Stimulated activated CD8-positive, alpha-beta memory T cell treated with anti-CD3 and anti-CD28 coated beads, Interleukin-7, amount 100 ng/mL, for 1 hour (primary cell): ENCODE measurements at places on chromosomes 3 and 15.

DNA sequence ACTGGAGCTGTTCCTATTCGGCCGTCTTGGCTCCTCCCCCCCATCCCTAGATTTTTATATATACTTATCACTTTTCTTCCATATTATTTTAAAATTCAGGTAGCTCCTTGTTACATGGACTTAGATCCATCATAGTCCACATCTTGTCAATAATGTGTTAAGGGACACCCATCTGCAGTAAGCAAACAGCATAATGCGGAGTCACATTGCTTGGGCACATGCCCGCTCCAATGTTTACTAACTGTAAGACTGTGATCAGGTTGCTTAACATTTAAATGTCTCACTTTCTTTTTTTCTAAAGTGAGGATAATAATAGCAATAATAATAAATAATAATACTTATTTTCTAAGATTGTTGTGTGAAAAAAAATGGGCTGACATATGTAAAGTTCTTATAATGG, 303.2 kb upstream of the SOX14 start:
- no peak for DNase-seq

- DNase-seq: no peak
Observed at GRCh38 chr3:194787650-194788049, 102.0 kb downstream of the FAM43A start.

DNA sequence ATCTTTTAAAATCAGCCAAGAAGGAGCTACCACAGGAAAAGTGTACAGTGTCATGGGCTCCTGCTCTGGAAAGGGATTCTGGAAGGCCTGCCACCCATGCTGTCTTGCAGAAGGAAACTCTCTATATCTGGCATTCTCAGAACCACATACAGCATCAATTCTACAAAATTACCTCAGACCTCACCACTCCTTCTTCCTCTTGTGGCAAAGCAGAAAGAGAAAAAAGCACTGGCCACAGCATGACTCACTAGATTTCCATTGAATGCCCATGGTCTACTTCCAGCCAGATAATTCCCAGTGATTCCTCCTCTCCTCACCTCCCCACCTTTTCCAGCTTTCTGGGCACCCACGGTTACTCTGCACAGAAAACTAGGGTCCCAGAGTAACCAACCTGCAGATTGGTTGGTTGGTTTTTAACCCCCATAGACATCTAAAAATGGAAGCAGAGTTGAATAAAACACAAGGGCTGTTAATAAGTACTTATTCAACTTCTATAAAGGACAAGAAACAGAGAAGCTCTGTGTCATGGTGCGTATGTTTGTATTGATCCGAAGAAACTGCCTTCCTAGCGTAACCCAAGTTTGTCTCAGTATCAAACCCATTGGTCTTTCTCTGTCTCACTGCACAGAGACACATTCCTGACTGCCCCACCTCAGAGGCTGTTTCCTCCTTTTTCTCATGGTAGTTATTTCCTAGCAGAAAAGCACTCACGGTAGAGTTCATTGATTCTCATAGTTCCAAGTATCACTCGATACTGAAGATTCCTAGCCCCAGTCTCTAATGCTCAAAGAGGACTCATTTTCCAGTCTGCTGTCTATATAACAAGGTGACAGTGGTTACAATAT, 67.7 kb downstream of the LDHAL6B start:
- DNase-seq: no peak

DNA sequence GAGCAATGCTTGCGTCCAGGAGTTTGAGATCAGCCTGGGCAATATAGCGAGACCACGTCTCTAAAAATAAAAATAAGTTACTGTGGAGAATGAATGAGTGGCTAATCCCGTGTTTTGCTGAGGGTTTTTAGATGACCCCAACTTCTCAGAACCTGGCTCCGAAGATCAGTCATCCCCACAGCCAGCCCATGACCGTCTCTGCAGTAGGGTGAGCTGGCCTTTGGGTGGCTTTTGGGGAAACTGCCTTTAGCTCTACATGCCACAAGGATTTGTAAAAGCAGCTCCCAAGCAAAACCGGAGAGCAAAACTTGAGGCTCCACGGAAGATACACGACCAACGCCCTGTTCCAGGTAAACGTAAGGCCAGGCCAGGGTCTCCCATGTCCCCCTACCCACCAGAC, 39.2 kb upstream of the TFRC start:
- no peak for DNase-seq

DNA sequence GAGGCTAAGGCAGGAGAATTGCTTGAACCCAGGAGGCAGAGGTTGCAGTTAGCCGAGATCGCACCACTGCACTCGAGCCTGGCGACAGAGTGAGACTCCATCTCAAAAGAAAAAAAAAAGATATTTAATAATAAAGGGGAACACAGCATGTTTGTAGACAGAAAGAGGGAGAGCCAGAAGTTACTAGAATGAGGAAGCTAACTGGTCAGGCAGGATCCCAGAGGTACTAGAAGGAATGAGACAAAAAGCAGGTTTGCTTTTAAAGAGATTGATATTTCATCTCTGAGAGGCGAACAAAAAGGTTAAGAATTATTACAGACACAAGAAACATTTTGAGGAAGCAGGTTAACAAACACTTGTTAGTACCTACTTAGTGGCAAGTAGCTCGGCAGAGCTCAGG, 9.2 kb downstream of the CD200R1 start:
- no peak for DNase-seq

DNA sequence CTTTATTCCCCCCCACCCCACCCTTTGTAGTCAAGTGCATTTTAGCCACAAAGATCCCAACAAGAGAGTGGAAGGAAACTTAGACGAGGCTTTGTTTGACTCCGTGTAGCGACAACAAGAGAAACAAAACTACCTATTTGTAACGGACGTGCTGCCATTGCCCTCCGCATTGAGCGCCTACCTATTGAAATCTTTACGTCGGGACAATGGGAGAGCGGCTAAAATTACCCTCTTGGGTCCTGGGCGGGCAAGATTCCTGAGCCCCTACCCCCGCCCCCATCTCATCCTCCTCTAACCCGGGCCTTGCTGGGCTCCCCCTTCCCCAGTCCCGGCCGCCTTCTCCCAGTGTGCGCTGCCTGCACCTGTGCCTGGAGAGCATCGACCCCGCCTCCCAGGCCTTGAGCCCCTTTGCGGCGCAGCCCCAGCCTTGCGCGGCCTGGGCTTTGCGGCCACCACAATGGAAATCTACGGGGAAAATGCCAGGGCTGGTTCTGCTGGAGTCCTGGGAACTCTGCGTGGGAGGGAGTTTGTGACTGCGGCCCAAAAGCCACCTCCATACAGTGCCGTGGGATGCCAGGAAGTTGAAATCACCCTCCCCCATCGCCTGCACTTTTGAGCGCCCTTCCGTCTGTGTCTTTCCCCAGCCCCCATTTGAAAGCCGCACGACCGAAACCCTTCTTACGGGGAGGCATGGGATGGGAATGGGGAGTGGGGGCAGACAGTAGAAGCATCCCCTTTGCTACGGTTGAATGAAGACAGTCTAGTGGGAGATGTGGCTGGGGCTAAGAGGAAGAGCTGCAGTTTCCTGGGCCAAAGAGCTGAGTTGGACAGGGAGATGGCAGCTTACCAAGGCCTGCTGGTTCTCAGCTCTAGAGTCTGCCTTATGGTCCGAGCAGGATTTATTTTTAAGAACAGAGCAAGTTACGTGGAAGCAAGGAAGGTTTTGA, 1.1 kb upstream of the SOX2 start:
- DNase-seq: no peak

DNA sequence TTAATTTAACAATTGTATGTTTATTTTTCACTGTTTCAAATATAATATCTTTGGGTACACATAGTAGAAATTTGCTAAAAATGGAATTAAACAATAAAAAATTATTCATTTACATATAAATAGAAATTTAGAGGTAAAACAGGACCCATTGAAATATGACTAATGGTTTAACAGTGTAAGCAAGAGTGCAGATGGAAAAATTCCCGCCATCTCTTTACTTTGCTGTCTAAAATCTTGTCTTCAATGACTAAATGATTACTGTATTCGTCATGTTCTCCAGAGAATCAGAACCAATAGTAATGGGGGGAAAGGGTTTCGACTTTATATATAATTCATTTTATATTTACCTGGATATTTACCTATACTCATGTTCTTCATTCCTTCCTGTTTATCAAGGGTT, 163.1 kb downstream of the IL1RAP start:
- no peak for DNase-seq

GRCh38 chr15:25611603-25612002, 172.8 kb upstream of the UBE3A start:
- no peak for DNase-seq

GRCh38 chr3:145533696-145534095, 627.3 kb downstream of the PLOD2 start:
- DNase-seq: no peak

DNA sequence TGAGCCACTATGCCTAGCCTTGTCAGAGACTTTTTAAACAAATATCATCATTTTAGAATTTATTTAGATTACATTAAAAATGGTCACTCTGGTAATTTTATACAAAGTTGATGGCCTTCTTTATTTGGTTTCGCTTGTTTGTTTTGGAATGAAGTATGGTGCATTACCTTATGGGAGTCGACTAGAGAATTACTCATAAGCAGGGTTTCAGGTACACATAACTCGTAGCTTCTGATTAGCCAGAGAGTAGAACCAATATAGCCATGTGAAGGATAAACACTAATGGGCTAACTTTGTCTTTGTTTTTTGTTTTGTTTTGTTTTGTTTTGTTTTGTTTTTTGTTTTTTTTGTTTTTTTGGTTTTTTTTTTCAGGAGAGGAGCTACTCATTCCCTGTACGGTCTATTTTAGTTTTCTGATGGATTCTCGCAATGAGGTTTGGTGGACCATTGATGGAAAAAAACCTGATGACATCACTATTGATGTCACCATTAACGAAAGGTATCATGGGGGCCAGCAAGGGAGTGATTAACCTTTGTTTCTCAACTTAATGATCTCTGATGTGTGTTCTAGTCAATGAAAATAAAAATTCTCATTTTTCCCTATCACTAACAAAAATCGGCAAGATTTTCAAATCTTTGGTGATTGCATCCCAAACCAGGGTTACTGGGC, 113.2 kb downstream of the IL1RAP start:
- no peak for DNase-seq

GRCh38 chr3:43180027-43180426, 74.1 kb upstream of the POMGNT2 start:
- DNase-seq: no peak

- no peak for DNase-seq
Observed at GRCh38 chr15:75815811-75816719, 27.2 kb upstream of the UBE2Q2 start.

GRCh38 chr3:74447221-74447620, 167.2 kb downstream of the CNTN3 start:
- DNase-seq: no peak

GRCh38 chr15:52068004-52068615, 44.5 kb downstream of the BCL2L10 start:
- DNase-seq: no peak

DNA sequence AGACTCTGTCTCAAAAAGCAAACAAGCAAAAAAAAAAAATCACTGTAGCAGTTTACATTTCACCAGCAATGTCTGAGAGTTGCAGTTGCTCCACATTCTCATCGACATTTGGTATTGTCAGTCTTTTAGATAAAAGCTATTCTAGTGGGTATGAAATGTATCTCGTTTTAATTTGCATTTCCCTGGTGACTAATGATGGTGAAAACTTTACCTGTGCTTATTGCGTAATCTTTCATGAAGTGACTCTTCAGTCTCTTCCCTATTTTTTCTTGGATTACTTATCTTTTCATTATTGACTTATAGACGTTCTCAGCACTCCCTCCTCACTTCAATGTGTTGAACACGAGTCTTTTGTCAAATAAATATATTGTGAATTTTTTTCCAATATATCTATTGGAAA, 37.2 kb upstream of the CLSTN2 start:
- no peak for DNase-seq

- no peak for DNase-seq
Observed at GRCh38 chr3:59774634-59775033, 724.8 kb upstream of the CFAP20DC start.

DNA sequence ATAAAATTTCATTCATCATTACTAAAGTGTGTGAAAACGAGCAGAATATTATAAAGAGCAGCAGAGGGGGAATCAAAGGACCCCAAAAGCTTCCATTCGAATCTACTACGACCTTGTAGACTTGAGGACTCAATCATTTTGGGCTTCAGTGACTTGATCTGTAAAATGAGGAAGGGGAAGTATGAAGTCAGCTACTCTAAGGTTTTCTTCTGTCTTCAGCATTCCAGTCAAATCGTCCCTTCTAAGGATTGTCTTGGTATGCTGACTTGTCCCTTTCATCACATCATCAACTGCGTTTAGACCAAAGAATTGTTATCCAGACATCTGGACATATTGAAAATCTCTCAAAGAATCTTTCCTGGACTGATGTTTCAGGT, 44.8 kb downstream of the PLD1 start:
- DNase-seq: no peak

DNA sequence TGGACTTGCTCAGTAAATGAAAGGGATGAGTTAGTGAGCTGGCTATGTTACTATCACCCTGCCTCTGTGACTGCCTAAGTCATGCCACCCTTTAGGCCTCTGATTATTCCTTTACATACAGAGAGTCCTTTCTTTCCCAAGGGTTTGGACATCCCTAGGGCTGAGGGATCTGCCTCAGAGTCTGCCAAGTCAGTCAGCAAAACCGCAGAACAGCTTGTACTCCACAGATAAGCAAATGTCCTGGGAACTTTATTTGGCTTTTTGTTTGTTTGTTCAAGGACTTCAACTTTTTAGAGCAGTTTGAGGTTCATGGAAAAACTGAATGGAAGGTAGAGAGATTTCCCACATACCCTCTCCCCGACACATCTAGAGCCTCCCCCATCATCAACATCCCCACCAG, 82.6 kb upstream of the TRIM42 start:
- DNase-seq: no peak

GRCh38 chr3:47413751-47414150, 32.9 kb downstream of the PTPN23 start:
- DNase-seq: no peak

DNA sequence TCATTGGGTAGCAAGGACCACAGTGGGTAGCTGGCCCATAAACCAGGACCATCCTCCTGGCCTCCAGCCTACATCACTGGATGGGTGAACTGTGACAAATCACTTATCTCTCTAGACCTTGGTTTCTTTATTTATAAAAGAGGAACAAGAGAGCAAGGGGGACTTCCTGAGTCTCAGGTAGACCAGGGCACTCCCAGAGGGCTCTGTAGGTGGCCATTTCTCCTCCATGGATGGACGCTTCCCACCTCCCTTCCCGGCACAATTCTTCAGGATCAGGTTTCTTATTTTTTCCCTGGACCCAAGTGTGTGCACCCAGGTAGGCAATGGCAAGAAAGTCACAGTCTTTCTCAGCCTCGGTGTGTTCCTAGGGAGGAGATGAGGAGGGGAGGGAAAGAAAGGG, 41.4 kb upstream of the SPATA12 start:
- DNase-seq: no peak

DNA sequence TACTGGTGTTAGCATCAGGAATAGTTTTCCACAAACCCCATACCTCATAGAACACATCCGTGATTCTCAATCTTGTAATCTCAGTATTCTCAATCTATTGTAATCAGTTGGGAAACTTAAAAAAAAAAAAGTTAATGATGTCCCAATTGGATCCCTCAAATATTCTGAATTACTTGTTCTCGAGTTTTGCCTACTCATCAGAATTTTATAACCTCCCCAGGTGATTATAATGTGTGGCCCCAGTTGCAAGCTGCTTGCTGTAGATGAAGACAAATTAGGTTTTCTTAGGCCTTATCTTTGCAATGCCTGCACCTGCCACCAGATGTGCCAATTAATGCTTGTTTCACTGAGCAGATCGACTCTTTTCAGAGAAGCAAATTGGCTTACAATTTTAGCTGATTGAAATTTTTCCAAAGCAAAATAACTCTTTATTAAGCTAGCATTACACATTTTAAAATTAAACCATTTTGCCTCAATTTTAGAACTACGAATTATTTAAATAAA, 19.0 kb upstream of the DIPK2A start:
- no peak for DNase-seq

- no peak for DNase-seq
Observed at GRCh38 chr3:181555681-181556080, 156.0 kb upstream of the SOX2 start.
